ENCODE measurements at places on chromosomes 3 and 15.

GRCh38 chr15:92936138-92936537, 36.0 kb downstream of the CHD2 start:
- no peak for DNase-seq

- no peak for DNase-seq
Observed at GRCh38 chr3:178001670-178002101, 534.5 kb upstream of the KCNMB2 start.

GRCh38 chr3:83514130-83514914, 1444.5 kb upstream of the CADM2 start:
- DNase-seq = no peak

DNA sequence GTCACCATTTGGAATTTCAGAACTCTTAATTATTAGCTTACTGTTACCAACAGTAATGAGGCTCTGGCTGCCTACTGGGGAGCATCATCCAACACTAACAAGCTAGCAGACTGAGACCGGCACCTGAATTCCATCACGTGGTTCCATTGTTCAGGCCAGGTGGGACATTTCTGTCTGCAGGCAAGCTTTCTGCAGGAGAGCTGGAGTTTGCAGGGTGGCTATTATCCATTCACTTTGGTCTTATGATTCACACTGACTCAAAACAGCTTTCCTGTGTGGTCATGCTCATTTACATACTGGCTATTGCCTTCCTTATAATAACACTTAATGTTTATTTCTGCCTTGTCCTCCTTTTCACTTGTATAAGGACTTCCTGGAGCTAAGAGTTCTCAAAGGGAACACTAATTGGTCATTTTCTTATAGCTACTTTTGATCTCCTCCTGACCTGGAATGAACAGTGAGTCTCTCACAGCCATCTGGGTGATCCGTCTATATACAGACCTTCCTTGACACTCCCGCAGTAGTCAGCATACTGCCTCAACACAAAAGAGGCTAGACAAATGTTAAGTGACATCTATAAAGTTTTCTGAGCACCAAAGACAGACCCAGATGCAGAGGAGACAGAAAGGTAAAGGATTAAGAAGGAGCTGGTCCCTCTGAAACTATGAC, 695.4 kb downstream of the FHIT start:
- DNase-seq = peak; percentile 42

DNA sequence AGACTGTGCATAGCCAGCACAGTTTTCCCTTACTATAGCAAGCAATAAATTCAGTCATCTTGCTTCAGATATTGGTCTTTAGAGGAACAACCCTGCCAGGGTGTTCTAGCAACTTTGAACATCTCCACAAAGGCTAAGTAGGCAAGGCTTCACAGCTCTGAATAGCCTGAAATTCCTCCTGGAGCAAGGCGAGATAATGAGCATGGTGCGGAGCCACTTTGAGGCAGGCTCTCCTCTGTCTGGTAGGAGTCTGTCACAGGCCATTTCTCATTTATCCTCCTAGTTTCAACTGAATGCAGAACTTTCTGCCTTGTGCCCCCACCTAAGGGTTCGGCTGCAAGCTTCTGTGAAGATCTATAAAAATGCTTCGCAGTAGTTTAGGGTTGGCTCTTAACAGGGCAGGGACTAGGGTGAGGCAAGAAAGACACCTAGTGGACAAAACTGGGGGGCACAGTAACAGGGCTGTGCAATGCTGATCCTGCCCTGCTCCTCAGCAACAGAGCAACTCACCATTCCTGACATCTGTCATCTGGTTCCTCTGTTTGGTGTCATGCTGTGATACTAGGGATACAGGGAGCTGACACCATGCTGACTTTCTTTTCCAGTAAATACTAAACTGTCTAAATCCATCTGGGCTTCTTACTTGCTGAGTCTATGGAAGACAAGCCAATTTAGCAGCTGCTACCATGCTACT, 16.6 kb upstream of the EHHADH start:
- peak; percentile 71 for DNase-seq

DNA sequence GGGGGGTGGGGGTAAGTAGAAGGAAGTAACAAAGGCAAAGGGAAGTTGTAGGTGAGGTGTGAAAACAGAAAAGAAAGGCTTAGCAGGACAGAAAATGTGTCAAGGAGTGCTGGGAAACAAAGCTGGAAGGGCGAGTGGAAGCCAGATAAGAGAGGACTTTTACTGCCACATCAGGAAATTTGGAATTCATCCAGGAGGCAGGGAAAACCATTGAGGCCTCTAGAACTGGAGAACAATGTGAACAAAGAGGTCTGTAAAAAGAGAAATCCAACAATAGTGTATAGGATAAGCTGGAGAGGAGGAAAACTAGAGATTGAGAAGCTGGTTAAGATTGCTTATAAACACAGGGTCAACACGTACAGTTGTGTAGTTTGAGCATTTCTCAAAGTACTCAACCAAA, 116.6 kb downstream of the NTRK3 start:
- no peak for DNase-seq

GRCh38 chr15:57018151-57018550, 99.7 kb downstream of the TCF12 start:
- no peak for DNase-seq

DNA sequence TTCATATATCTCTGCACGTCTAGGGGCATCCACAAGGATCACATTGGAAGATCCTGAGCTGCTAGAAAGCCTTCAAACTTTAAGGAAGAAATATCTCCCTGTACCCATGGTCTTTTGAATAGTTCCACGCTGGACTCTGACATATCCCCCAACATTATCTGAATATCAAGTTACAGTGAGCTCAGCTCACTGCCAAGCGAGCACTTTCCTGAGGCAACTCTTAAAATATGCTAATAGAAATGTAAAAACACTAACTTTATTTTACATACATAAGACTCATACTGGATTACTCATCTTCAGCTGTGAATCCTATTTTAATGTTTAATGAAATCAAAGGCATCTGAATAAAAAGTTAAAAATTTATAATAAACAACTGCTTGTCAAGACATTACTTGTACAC, 420.2 kb upstream of the CCDC54 start:
- no peak for DNase-seq

- DNase-seq = no peak
Observed at GRCh38 chr3:36476286-36476942, 96.1 kb downstream of the STAC start.

DNA sequence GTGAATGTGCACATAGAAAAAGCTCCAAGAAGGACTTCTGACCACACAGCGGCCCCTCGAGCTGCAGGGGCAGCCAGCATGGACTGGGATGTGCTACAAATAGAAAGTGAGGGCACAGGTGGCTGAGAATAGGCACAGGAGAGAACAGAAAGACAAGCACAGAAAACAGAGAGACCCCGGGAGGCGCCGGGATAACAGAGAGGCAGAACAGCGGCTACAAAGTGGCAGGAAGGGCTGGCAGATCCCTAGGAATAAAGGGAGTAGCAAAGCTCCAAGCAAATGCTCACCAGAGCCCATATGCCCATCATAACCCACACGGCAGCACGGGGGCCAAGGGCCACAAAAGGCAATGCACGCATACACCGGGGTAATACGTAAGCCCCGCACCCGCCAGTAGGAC, 201.7 kb upstream of the NSMCE3 start:
- DNase-seq = no peak

- no peak for DNase-seq
Observed at GRCh38 chr15:70038730-70039392, 58.9 kb downstream of the TLE3 start.

DNA sequence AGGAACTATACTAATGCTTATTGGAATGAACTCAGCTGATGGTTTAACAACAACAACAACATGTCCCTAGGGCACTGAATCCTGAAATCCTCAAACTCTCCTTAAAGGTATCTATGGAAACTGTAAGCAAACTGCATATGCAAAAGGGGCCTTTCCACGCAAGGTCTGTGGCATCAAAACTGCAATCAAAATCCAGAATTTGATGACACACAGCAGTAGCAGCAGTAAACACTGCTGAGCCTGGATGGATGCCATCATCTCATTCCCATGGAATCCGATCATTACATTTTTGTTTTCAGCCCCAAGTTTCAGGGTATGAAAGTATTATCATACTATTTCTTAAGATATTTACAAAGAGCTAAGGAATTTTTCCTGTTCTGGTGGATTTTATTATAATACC, 399.7 kb downstream of the VPS13C start:
- DNase-seq = no peak

DNA sequence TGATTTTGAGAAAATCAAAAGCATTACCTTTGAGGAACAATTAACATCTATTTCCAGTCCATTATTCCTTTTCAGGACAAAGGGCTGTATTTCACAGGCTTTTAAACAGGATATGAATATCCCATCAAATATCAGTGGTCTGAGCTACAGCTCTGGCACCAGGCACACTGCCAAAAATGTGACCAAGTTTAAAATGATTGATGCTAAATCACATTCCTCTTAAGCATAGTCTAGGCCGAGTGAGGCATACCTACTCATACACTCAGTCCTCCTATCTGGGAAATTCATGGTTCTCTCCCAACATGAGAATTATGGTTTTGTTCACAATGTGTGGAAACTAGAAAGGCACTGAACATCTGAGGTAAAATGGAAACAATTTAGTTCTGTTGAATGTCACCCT, 683.5 kb downstream of the TUSC7 start:
- no peak for DNase-seq

GRCh38 chr15:94234300-94234699, 2.9 kb downstream of the MCTP2 start:
- no peak for DNase-seq

DNA sequence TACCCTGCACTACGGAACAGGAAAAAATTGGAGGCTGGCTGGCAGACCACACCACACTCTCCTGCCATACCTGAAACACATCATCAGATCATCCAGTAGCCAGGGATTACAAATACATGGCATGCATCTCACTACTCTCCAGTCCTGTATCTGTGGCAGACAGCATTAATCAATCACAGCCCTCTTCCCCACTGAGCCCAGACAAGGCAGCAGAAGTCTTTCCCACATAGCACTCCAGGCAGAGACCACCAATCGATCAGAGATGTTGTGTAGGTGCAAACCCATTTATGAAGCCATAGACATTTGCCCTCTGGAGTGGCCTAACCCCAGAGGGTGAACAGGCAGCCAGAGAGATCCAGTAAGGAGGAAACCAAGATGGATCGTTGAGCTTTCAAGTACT, 410.9 kb upstream of the PROK2 start:
- no peak for DNase-seq

DNA sequence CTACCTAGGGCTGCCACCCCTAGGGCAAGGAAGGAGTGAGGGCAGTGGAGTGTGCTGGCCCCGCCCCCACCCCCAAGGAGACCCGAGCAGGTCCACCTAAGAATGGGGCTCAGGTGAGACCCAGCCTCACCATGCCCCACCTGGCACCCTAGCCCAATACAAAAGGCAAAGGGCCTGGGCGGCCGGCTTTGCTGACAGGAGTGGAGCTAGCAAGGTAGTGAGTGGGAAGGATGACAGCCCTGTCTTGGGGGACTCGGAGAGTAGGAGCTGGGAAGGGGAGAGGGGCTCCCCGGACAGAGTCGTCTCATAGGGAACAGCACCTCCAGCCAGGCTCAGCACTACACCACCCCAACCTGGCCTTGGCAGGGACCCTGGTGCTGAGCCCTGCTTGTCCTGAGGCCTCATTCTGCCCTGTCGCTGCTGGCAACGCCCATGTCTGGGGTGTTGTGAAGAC, 12.1 kb downstream of the C15orf39 start:
- DNase-seq = peak; percentile 75

GRCh38 chr3:126464093-126464492, 11.6 kb downstream of the ZXDC start:
- DNase-seq = no peak

DNA sequence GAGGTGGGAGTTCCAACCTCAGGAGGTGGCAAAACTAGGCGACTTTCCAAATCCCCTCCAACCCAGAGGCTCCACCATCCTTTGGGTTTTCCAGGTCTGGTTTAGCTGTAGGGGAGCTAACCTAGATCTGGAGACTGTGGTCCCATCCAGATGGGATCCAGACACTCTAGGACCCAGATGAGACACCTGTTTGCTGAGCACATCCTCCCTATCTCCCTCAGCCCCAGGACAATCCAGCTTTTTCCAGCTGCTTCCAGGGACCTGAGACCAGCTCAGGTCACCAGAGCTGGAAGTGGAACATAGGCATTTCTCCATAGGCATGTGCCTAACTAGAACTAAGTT, 18.2 kb downstream of the CRTAP start:
- DNase-seq = no peak

GRCh38 chr15:100131321-100132224, 210.2 kb downstream of the ADAMTS17 start:
- DNase-seq = peak; percentile 78

GRCh38 chr3:142159083-142159740, 9.9 kb upstream of the TFDP2 start:
- DNase-seq = no peak

DNA sequence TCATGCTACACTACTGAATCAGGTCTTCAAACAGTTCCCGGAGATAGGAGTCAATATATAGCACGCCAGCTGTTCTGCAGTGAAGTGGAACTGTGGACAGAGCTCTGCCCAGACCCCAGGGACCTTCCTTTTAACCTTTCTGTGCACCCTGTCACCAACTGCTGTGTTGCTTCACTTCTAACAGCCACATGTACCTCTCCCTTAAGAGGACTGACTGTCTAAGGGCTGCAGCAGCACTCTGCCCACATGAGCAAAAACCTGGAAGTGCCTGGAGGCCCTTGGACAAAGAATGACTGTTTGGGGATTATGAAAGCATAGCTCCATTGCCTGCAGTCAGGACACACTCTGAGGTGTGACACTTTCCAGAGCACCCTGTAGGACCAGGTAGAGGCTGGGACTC, 88.3 kb upstream of the CTNNB1 start:
- no peak for DNase-seq

DNA sequence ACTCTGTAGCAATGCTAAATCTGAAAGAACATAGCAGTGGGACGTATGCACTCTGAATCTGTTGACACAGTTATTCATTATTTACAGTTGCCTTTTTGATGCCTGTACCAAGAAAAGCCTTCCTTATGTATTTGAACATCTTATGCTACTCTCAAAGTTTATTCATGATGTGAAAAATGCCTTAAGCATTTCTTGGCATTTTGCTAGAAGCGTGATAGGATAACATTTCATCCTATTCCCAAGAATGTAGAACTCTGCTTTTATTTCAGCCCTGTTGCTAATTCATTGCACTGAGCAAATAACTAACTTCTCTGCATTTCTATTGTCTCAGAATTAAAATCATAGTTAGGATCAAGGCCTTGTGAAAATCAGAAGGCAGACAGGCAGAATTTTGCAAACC, 105.5 kb downstream of the STRIT1 start:
- no peak for DNase-seq

GRCh38 chr3:182713743-182714517, 79.4 kb upstream of the ATP11B start:
- peak; percentile 44 for DNase-seq

DNA sequence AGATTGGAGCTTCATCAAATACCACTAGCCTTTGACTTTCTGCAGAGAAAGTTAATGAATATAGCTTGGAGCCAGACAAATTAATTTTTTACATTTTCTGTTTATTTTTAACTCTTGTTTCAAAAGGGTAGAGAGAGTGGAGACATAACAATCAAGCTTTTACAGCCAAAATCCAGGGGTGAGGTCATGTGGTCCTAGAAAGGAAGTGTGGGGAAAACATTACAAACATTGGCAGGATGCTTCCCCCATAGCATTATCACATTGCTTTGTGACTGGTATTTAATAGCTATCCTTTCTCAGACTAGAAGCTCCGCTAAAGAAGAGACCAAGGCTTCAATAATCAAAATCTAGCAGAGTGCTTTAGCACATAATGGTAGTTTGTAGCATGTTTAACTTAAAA, 46.4 kb upstream of the PHLDB2 start:
- DNase-seq = no peak

- no peak for DNase-seq
Observed at GRCh38 chr3:44240061-44240460, 1.6 kb upstream of the TOPAZ1 start.

GRCh38 chr3:123528130-123528529, 56.7 kb downstream of the HACD2 start:
- DNase-seq = no peak

GRCh38 chr3:96860882-96861281, 46.5 kb downstream of the EPHA6 start:
- no peak for DNase-seq

Measured in H7 (cell line).